ENCODE measurements at places on chromosomes 5 and 9. TPM values are rescaled to one million over a fixed set of nuclear protein-coding genes. Genes with fewer than 3 reads are reported as not detected.

DNA sequence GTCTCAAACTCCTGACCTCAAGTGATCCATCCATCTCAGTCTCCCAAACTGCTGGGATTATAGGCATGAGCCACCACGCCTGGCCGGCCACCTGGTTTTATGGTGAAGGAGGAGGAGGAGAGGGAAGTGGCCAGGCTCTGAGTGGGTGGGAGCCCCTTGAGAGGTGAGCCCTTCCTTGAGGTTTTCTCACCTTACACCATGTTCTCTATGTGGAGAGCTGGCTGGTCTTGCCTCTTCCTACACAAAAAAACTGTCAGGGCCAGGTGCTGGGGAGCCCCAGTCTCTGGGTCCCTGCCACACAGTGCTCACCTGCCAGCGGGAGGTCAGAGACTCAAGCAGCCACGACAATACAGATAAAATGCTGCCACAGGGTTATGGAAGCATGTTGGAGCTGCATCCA lies 18.1 kb downstream of the SWI5 start:
- no peak for DNase-seq
- H3K27me3 ChIP-seq = no peaks in the 10 kb centered on the region
- H3K36me3 ChIP-seq = no peaks in the 10 kb centered on the region
- H3K4me1 ChIP-seq = no peaks in the 10 kb centered on the region
- H3K27ac ChIP-seq = no peak overlapping the region
- no peak overlapping the region for H3K4me3 ChIP-seq

DNA sequence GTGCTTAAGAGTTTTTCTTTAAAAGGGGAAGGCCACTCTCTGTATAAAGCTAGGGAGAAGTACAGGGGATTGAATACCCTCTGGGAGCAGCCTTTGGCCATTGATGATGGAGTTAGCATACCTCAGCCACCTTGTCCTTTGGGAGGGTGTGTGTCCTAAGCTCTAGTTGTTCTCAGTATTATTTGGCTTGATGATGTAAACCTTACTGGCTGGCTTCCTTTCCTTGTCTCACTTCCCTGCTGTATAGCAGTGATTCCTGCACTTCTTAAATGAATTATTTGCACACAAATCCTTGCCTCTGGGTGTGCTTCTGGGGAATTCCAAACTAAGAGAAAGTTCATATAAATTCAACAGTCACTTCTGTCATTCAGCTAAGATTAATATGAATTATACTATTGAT lies 234.9 kb upstream of the RIOK2 start:
- no peaks in the 10 kb centered on the region for H3K27me3 ChIP-seq
- DNase-seq = no peak
- H3K4me3 ChIP-seq = no peak overlapping the region
- no peak overlapping the region for H3K27ac ChIP-seq

GRCh38 chr5:16600397-16600796 lies 16.4 kb downstream of the RETREG1 start:
- H3K4me1 ChIP-seq = no peaks in the 10 kb centered on the region
- no peak for DNase-seq
- no peaks in the 10 kb centered on the region for H3K27me3 ChIP-seq
- H3K27ac ChIP-seq = no peak overlapping the region
- H3K4me3 ChIP-seq = no peak overlapping the region

- H3K4me1 ChIP-seq = no peaks in the 10 kb centered on the region
- H3K4me3 ChIP-seq = no peak overlapping the region
- no peaks in the 10 kb centered on the region for H3K36me3 ChIP-seq
- H3K27me3 ChIP-seq = no peaks in the 10 kb centered on the region
- no peak overlapping the region for H3K27ac ChIP-seq
- DNase-seq = no peak
Observed at GRCh38 chr5:156155598-156155997, 171.4 kb upstream of the SGCD start.

- H3K36me3 ChIP-seq = no peaks in the 10 kb centered on the region
- no peak overlapping the region for H3K27ac ChIP-seq
- H3K4me3 ChIP-seq = no peak overlapping the region
- H3K4me1 ChIP-seq = peaks cover 4% of the 10 kb centered on the region
- no peaks in the 10 kb centered on the region for H3K27me3 ChIP-seq
- no peak for DNase-seq
Observed at GRCh38 chr5:155278532-155278931, 265.0 kb downstream of the KIF4B start.

- no peaks in the 10 kb centered on the region for H3K27me3 ChIP-seq
- no peaks in the 10 kb centered on the region for H3K4me1 ChIP-seq
- no peak overlapping the region for H3K4me3 ChIP-seq
- DNase-seq = no peak
- H3K27ac ChIP-seq = no peak overlapping the region
Observed at GRCh38 chr5:1555011-1555807, 31.4 kb upstream of the LPCAT1 start.

DNA sequence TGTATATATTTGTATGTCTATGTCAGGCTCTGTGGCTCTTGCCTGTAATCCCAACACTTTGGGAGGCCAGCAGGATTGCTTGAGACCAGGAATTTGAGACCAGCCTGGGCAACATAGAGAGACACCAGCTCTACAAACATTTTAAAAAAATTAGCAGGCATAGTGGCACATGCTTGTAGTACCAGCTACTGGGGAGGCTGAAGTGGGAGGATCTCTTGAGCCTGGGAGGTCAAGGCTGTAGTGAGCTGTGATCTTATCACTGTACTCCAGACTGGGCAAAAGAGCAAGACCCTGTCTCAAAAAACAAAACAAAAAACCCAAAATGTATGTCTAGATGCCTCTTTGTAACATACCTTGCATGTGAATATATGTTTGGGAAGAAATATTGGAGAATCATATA lies 15.8 kb downstream of the ARRDC3 start:
- H3K4me3 ChIP-seq = no peak overlapping the region
- peaks cover 52% of the 10 kb centered on the region for H3K36me3 ChIP-seq
- H3K4me1 ChIP-seq = peaks cover 6% of the 10 kb centered on the region
- DNase-seq = no peak
- no peak overlapping the region for H3K27ac ChIP-seq

The FGFR4 gene
- 123 TPM for total RNA-seq

DNA sequence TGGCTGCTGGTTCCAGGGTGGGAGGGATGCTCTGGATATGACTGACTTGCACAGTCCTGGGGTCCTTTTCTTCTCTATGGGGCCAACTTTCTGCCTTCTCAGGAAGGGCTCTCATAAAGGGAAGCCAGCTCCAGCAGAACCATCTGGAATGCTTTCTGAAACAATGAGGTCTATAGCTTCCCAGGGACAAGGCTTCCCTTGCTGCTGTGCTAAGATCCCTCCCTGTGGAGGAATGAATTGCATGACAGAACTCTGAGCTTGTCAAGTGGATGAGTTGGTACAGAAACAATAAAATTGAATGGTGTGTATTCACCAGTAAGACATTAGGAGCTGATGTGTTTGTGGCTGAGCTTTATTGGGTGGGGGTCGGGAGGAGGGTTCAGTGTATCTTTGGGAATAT lies 19.8 kb downstream of the CKMT2 start:
- no peaks in the 10 kb centered on the region for H3K27me3 ChIP-seq
- no peak overlapping the region for H3K4me3 ChIP-seq
- DNase-seq = no peak
- H3K36me3 ChIP-seq = peaks cover 7% of the 10 kb centered on the region
- no peak overlapping the region for H3K27ac ChIP-seq
- H3K4me1 ChIP-seq = peaks cover 2% of the 10 kb centered on the region

The CRB2 gene
- total RNA-seq = 1.7 TPM

The CBY3 gene
- not detected for total RNA-seq

- H3K36me3 ChIP-seq = peaks cover 21% of the 10 kb centered on the region
- H3K27ac ChIP-seq = no peak overlapping the region
- no peaks in the 10 kb centered on the region for H3K4me1 ChIP-seq
- no peak for DNase-seq
- no peak overlapping the region for H3K4me3 ChIP-seq
- H3K27me3 ChIP-seq = no peaks in the 10 kb centered on the region
Observed at GRCh38 chr5:103178167-103178566, 58.1 kb downstream of the PPIP5K2 start.

The MVB12B gene
- total RNA-seq = 22.5 TPM

The FBXL7 gene
- 12.9 TPM for total RNA-seq

GRCh38 chr5:6785861-6786180 lies 72.6 kb downstream of the TENT4A start:
- no peak overlapping the region for H3K4me3 ChIP-seq
- no peaks in the 10 kb centered on the region for H3K27me3 ChIP-seq
- H3K4me1 ChIP-seq = no peaks in the 10 kb centered on the region
- no peaks in the 10 kb centered on the region for H3K36me3 ChIP-seq

The GM2A gene
- 44.2 TPM for total RNA-seq

DNA sequence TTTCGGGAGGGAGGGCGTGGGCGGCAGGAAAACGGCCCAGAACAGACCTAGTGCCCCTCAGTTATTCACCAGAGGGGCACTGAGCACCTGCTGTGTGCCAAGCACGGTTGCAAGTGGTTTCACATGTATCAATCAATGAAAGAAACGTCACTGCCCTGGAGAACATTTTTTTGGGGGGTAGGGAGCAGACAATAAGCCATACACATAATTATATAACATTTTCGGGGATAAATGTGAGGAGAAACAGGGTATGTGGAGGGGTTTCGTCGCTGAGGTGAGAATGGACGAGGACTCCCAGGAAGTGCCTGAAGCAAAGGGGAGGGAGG lies 444 bp upstream of the ZNF354A start:
- no peak for DNase-seq
- no peaks in the 10 kb centered on the region for H3K27me3 ChIP-seq
- peaks cover 22% of the 10 kb centered on the region for H3K36me3 ChIP-seq
- H3K27ac ChIP-seq = no peak overlapping the region

The URM1 gene
- 53.3 TPM for total RNA-seq

DNA sequence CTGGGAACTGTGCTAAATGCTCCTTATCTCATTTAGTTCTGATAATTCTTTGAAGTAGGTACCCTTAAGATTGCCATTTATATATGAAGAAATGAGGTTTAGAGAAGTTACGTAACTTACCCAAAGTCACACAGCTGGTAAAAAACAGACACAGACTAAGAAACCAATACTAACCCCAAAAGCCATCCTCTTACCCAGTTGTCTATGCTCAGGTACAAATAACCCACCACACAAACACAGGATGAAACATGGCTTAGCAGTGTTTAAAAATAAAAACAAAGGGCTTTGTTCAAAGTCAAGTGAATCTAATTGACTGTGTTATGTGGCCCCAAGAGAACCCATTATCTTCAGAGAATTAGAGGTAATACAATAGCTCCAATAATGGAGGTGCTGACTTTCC lies 37.0 kb upstream of the IL7R start:
- H3K36me3 ChIP-seq = no peaks in the 10 kb centered on the region
- H3K4me3 ChIP-seq = no peak overlapping the region
- no peak for DNase-seq
- no peaks in the 10 kb centered on the region for H3K27me3 ChIP-seq
- no peak overlapping the region for H3K27ac ChIP-seq

DNA sequence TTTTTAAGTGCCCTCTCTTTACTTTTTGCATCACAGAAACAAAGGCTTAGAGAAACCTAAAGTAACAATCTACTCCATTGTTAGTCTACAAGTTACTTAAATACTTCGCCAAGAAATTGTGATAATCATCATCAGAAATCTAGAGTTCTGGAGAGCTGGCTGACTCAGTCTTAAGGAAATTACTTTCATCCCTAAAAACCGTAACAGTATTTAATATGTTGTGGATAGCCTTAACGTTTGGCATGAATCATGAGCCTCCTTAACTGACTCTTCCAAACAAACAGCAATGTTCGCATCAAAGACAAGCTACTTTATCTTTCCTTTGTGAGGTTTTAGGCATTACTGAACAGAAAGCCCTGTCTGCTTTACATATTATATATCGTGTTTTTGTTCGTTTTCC lies 128.7 kb downstream of the NIPBL start:
- peaks cover 8% of the 10 kb centered on the region for H3K4me1 ChIP-seq
- H3K27me3 ChIP-seq = no peaks in the 10 kb centered on the region
- no peak for DNase-seq
- no peak overlapping the region for H3K27ac ChIP-seq
- no peak overlapping the region for H3K4me3 ChIP-seq

DNA sequence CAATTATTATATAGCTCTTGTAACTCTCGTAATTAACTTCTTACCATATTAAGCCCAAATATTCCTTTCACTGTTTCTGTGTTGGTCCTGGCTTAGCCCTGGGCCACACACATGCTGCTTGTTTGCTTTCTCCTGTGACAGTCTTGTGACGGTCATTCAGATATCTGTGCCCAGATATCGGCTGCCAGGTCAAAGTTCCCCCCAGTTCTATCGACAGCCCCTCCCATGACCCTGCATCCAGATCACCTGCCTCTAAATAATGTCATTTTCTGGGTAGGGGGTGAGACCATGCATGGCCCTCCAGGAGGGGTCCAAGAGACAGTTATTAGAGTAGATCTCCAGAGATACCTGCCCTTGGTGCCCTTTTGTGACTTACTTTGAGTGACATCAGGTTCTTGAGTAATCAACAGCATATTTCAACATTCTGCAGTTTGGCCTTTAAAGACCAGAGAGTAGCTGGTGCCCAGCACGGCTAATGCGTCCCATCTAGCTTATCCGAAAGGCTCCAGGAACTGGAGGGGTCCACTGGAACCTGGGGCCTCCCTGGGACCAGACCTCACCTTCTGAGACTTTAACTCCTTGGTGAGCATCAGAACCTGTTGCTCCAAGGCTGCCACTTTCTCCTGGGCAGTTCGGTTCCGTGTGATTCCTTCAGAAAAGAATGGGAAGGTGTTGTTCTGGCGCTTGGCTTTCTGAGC lies 26.9 kb downstream of the TBC1D2 start:
- no peak for DNase-seq
- H3K27ac ChIP-seq = no peak overlapping the region
- H3K36me3 ChIP-seq = peaks cover 13% of the 10 kb centered on the region
- no peak overlapping the region for H3K4me3 ChIP-seq
- no peaks in the 10 kb centered on the region for H3K27me3 ChIP-seq

DNA sequence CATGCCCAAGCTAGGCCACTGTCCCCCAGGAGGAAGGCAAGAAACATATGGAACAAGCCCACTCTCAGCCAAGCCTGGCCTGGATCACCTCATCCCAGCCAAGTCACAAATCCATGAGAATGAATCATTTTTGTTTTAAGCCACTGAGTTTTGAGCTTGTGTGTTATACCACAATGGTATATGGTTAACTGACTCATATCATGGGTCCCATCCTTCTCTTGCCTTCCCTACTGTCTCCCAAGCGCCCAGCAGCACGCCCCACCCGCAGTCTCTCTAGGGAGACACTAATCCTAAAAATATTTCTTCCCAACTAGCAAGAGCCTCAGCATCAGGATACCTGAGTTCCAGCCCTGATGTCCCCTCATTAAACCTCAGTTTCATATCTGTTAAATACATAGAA lies 248.1 kb downstream of the CDK5RAP2 start:
- peaks cover 11% of the 10 kb centered on the region for H3K27me3 ChIP-seq
- H3K4me3 ChIP-seq = no peak overlapping the region
- no peak overlapping the region for H3K27ac ChIP-seq
- no peaks in the 10 kb centered on the region for H3K4me1 ChIP-seq
- no peak for DNase-seq

Measured in endodermal cell (in vitro differentiated cells).